ENCODE measurements at places on chromosomes 2 and 18.

DNA sequence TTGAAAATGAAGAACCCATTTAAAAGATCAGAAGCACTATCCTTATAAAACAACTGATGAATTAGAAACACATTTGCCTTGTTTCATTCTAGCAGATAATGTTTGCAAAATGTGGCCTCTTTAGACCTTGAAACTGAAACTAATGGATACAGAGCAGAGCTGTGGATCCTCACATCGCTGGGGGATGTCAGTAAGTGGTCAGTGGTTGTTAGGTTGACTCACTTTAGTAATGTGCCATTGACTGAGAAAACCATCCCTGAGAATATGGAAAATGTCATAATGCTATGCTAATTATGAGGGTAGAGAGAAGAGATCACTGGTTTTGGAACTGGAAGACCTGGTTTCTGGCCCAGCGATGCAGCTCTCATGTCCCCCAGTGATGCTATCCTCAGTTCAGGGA, 176.7 kb downstream of the MYO1B start:
- no peak for DNase-seq

GRCh38 chr2:102826904-102827303, 65.1 kb downstream of the TMEM182 start:
- DNase-seq, result peak; percentile 80

DNA sequence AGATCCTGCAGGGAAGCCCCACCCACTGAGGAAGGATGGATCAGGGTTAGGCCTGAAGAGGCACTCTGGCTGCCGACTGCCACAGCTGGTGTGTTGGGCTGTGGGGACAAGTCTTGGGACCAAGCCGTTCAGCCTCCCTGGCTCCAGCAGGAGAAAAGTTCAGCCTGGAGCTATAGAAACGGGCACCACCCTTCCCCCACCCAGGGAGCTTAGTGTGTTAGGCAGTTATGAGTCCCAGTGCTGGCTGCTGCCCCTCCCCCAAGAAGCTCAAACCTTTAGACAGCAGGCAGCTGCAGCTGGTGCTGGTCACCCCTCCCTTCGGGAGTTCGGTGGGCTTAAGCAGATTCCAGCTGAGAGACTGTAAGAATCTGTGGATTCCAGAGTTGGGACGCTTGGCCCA, 447.1 kb upstream of the HS6ST1 start:
- no peak for DNase-seq

DNA sequence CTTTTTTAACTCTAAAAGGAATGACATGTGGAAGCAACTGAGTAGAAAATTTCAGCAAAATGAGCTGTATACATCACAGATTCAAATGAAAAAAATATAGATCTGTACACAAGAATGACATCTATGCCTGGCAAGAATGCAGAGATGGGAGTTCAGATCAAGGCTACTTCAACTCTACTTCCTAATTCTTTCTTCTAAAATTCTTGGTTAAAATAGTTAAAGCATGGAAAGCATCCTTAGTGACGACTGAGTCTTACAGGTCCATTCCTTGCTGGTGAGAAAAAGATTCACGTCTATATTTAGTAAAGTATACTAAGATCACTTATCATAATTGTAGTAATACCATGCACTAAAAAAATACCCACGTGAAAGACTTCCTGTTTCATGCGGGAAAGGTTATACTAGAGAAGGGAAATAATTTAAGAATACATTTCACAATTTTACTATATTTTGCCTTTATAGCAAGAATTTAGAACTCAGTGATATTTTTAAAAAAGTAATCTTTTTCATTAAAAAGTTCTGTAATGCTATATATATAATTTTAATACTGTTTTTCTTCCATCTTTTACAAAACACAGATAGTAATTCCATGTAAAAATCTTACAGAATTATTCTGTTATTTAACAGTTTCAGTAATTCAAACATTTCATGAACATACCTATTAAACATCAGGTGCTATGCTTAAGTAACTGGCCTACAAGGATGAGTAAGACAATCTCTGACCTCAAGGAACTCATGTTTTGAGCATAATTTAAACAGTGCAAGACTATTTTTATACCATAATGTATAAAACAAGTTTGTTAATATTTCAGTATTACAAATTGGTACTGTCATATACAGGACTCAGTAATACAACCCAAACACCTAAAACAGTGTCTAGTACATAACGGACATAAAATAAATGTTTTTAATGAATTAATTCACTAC, 159.6 kb downstream of the BAZ2B start:
- no peak for DNase-seq
